ENCODE measurements at places on chromosomes 11 and 22.

- no peak for DNase-seq
These were observed 805.5 kb downstream of the BRD1 start for GRCh38 chr22:49021926-49022815.

GRCh38 chr11:72405009-72405408, 29.3 kb downstream of the CLPB start:
- no peak for DNase-seq

DNA sequence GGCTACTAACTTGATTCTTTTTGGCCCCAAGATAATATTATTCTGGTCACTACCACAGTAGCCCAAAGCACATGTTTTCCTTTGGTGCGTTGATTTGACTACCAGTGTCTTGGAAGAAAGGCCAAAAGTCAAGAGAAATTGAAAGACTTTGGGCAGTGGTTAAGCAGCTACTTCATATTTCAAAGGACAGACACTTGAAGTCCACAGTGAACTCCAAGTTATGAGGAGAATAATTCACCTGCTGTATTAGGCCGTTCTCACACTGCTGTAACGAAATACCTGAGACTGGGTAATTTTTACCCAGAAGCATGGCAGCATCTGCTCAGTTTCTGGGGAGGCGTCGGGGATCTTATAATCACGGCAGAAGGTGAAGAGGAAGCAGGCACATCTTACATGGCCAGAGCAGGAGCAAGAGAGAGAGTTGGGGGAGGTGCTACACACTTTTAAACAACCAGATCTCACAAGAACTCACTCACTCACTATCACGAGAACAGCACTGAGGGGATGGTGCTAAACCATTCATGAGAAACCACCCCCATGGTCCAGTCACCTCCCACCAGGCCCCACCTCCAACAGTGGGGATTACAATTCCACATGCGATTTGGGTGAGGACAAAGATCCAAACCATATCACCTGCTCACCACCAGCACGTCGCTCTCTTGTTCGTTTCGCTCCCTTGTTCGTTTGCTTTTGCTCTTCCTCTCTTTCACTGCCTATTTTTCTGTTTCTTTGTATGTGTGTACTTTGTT, 40.2 kb upstream of the PICALM start:
- no peak for DNase-seq

- no peak for DNase-seq
These were observed 97.1 kb downstream of the ME3 start for GRCh38 chr11:86575208-86575855.

DNA sequence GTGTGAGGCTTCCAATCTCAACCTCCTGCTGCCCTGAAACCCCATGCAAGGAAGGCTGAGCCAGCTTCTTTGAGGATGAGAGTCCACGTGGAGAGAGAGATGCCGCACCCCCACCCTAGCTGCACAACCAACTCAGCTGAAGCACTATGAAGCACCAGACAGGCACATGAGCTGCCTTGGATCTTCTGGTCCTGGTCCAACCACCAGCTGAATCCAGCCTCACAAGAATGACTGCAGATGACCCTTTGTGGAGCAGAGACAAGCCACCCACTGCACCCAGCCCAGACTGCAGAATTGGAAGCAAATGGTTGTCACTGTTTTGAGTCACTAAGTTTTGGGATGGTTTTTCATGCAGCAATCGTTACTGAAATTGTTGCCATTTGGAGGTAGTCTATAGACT, 149.6 kb upstream of the SYT13 start:
- DNase-seq = no peak

- no peak for DNase-seq
These were observed 372.6 kb upstream of the NARS2 start for GRCh38 chr11:78946945-78947902.

- no peak for DNase-seq
These were observed 195.7 kb upstream of the API5 start for GRCh38 chr11:43116071-43116470.

- DNase-seq = no peak
These were observed 37.8 kb downstream of the RASSF10 start for GRCh38 chr11:13046637-13047570.

GRCh38 chr11:3949125-3949524, 93.7 kb downstream of the STIM1 start:
- DNase-seq = no peak

GRCh38 chr11:46738887-46739286, 19.9 kb downstream of the F2 start:
- no peak for DNase-seq

- no peak for DNase-seq
These were observed 29.9 kb upstream of the SLC5A1 start for GRCh38 chr22:32013200-32013599.

DNA sequence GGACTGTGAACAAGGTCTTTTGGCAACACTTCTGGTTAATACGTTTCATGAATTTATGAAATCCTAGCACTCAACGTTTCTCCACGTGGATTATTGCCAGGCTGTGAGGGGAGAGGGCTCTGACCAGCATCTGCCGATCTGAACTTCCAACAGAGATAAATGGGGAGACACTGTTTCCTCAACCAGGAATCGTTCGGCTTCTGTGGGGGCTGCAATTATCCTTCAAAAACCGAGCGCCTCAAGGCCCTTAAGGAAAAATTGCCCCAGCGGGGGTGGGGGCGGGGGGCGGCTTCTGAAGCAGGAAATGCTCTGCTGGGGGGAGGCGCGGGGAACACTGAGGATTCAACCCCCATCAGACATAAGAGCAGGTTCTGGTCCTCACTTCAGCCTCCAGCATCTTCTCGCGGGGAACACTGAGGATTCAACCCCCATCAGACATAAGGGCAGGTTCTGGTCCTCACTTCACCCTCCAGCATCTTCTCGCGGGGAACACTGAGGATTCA, 155.6 kb downstream of the BRD1 start:
- no peak for DNase-seq

DNA sequence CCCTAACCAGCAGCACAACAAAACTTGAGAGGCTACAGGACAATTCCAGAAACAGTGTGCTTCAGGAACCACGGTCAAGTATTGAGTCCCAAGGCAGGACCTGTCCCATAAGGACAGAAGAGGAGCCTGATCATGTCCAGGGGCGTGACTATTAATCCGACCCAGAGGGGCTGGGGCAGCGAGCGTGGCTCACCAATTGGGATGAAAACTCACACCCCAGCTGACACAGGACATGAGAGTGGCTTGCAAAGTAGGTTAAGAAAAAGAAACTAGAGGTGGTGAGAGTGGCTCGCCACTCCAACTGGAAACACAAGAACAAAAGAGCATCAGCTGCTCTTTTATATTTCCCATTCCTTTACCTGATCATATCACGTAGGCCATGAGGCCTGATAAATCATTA, 16.0 kb upstream of the FEZ1 start:
- no peak for DNase-seq

DNA sequence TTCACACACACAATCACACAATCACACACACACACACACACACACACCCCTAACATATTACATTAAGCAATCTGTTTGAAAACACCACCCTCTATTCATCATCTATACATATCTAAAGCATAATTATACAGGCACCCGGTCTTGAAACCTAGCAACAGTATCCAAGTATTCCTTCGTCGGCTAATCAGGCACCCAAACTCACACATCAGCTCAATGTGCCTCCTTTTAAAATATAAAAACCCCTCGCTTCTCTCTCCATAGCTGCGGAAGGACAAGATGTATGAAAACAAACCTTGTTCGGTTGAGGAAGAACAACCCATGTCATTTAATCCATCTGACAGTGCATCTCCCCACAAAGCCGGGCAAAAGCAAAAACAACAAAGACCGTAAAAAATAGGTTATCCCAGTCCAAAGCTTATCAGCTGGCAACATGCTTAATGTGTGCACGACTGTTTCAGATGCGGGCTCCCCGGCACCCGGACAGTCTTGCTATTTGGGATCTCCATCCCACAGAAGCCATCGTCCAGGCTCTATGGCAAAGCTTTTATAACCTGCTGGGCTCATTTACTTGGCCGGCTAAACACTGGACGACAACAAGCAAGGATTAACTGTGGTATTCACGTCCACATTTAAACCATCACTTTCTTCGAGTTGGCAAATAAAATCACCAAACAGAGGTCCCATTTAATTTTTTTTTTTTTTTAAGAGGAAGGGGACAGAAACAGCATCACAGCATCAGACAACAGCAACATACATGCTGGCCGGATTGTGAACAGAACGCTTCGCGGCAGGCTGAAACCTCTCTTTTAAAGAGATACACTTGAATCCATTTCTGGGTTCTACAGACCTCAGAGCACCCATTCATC, 365.5 kb downstream of the SHANK2 start:
- no peak for DNase-seq

DNA sequence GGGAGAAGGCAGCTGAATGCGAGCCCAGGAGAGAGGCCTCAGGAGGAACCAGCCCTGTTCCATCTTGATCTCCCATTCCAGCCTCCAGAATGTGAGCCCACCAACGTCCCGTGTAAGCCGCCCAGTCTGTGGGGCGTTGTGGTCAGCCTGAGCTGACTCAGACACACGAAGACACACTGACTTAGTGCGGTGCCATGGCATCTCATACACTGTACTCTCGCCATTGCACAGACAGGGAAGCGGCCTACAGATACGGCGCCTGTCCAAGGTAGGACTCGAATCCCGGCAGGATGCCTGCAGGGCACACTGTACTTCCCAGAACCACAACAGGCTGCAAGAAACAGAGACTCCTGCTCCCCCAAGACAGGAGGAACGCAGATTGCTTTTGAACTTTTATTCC, 179.6 kb downstream of the CTTN start:
- DNase-seq = no peak

- no peak for DNase-seq
These were observed 177.8 kb upstream of the NARS2 start for GRCh38 chr11:78752494-78752893.
